ENCODE measurements at places on chromosomes 1 and 21.

DNA sequence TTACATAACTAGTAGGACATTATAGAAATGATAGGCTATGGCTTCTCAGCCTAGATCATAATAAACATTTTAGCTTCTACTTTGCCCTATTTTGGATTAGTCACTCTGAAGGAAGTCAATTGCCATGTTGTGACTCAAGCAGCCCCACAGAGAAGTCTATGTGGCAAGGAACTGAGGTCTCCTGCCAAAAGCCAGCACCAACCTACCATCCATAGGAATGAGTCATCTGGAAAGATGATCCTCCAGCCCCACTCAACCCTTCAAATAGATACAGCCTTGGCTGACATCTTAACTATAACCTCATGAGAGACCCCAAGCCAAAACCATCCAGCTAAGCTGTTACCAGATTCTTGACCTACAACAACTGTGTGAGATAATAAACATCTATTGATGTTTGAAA, 76.3 kb upstream of the BEND5 start:
- no peak for DNase-seq

GRCh38 chr21:45539046-45539795, 3.0 kb downstream of the SLC19A1 start:
- no peak for DNase-seq

- DNase-seq, result no peak
Measured at GRCh38 chr1:35544976-35545375, 12.2 kb downstream of the KIAA0319L start.

GRCh38 chr1:231187571-231187970, 25.7 kb downstream of the TRIM67 start:
- DNase-seq, result no peak

GRCh38 chr1:161879261-161879660, 113.1 kb downstream of the ATF6 start:
- no peak for DNase-seq

GRCh38 chr21:44263221-44263760, 1.6 kb upstream of the DNMT3L start:
- no peak for DNase-seq
